ENCODE measurements at places on chromosomes 16 and 17.

GRCh38 chr16:63497408-63497807, 1461.2 kb upstream of the CDH8 start:
- no peak for DNase-seq

DNA sequence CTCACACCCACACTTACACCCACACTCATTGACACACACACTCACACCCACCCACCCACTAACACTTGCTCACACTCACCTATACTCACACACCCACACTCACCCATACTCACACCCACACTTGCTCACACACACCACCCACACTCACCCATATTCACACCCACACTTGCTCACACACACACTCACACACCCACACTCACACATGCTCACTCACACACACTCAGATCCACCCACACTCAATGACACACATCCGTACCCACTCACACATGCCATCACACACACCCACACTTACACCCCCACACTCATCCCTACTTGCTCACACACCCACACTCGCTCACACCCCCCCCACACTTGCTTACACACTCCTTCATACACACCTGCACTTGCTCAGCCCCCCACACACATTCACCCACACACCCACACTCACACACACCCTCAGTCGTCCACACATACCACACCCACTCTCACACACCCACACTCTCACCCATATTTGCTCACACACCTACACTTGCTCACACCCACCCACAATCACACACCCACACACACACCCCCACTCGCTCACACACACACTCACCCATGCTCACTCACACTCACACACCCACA, 321.1 kb upstream of the N4BP1 start:
- DNase-seq, result no peak

DNA sequence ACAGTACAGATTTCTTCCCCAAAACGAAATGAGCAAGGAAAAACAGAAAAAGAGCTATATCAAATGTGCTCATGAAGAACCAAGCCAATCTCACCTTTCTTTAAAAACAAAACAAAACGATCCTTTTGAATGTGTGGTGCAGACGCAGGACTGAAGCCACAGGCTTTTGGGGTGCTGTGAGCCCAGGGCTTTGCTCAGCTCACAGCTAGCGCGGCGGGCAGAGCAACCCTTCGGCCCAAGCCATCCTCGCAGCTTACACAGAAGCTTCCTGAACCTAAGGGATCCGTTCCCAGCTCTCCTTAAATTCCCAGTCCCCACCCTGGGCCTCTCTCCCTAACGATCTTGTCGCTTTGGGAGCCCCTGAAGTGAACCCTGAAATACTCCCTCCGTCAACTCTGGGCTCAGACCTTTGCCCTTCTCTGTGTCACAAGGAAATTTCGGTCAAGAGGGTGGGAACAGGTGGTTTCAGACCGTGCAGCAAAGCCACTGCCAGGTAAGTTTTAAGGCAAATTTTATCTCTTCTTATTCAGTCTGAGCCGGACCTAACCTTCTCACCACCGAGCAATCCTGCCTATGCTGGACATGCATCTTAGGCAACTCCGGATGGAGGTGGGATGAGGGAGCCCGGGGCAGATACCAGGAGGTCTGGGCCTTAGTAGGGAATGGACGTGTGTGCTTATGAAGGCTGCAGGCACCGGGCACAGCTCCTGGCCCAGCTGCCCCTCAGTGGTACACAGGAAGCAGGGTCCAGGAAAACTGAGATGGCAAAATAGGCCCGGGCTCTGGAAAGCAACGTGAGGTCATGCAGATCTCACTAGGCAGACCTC, 52.0 kb downstream of the COTL1 start:
- DNase-seq, result no peak

DNA sequence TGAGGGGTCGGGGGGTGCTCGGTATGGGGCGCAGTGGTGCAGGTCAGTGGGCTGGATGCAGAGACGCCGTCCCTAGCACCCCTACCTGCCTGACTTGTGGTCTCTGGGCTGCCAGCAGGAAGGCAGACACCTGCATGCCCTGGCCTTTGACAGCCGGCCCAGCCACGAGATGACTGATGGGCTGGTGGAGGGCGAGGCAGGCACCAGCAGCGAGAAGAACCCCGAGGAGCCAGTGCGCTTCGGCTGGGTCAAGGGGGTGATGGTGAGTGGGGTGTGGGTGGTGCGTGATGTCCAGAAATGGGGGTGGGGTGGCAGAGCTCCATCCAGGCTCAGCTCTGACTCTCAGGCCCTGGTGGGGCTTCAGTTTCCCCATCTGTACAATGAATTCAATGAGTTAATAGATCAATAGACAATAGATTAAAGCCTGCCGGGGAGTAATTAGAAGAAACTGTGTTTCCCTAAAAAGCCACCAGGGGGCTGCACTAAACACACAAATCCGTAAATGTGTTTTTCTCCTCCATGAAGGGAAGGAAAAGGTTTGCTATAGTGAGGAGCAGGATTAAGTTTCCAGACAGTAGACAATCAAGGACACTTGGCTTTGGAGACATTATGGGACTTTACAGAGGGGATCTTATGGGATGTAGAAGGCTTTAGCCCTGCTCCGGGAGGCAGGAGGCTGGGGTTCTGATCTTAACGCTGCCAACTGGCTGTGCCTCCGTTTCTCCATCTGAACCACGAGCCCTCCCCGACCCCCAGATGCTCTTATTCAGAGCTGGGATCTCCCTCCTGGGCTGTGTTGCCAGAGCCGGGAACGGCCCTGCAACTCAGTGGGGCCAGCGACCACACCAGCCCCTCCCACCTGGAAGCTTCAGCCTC, 2.2 kb downstream of the SLC12A3 start:
- DNase-seq, result no peak

DNA sequence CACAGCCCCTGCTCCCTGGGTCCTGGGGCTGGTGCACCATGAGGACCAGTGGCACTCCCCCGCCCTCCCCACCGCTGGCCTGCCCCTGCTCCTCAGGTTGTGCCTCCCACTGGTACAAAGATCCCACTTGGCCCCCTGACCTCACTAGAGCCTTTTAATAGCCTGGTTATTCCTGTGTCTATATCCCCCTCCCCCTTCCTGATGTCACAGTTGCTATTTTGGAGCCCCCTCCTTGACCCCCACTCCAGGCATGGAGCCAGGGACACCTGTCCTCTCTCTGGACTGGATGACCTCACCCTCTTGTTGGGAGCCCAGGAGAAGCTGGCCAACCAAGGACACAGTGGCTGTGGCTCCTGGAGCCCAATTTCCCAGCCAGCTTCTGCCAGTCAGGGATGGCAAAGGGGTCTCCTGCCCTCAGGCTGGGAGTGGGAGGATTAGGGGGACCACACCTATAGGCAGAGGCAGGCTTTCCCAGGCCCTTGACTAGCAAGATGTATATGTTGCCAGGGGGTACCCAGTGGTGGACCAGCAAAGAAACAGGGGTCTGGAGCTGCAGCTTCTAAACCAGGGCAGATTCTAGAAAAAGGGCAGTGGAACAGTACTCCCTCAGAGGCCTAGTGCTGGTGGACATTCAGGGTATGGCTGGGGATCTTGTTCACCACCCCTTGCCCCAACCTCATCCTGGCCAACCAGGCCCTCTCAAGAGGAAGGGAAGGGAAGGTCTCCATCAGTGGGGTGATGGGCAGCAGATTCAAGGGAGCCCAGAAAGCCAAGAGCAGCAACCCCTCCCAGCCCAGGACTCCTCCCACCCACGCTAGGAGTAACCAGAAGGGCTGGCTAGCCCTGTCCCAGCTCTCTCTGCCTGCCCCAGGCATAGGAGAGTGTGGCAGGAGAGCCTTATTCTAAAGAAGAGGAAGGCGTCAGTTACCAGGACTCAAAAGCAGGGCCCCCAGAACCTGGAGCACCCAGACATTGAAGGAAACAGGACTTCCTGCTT, 10.9 kb downstream of the HDAC5 start:
- DNase-seq, result no peak

- no peak for DNase-seq
Observed at GRCh38 chr16:85820604-85821372, 21.3 kb downstream of the COX4I1 start.

GRCh38 chr17:4331614-4332013, 34.9 kb downstream of the UBE2G1 start:
- DNase-seq, result no peak

GRCh38 chr16:81449899-81450608, 5.4 kb downstream of the CMIP start:
- DNase-seq, result no peak

- DNase-seq, result no peak
Observed at GRCh38 chr17:16250635-16251034, 33.6 kb downstream of the PIGL start.

DNA sequence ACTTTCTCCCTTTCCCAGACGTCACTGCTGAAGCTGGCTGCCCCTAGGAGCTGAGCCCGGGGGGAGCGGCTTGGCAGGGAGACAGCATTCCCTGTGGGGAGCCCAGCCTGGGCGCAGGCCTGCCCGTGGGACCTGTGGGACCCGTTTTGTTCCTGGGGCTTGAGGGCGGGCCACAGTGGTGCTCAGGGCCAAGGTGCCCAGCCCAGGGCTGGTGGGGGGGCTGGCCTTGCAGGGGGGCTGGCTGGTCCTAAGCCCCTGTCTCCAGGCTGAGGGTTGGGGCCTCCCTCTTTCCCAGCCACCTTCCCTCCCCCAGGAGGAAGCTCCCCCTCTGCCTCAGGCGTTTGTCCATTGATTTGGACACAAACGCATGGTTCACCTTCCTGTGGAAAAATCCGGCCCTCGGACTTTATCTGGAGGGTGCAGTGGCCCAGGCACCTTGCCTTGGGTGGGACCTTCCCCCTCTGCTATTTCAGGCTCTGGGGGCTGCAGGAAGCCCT, 4.4 kb downstream of the NHERF2 start:
- DNase-seq, result no peak

DNA sequence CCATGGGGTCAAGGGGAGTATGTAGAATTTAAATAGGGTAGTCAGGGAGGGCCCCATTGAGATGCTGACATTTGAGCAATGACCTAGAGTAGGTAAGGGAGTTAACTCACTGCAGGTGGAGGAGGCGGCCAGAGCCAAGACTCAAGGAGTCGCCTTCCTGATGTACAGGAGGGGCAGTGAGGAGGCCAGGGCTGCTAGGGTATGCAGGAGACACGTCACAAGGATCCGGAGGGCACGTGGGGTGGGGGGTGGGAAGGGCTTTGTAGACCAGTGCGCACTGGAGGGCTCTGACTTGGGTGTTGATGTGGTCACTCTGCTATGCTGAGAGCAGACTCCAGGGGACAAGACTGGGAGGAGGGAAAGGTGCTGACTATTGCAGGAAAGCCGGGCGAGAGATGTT, 37.5 kb downstream of the SPECC1 start:
- DNase-seq, result no peak

DNA sequence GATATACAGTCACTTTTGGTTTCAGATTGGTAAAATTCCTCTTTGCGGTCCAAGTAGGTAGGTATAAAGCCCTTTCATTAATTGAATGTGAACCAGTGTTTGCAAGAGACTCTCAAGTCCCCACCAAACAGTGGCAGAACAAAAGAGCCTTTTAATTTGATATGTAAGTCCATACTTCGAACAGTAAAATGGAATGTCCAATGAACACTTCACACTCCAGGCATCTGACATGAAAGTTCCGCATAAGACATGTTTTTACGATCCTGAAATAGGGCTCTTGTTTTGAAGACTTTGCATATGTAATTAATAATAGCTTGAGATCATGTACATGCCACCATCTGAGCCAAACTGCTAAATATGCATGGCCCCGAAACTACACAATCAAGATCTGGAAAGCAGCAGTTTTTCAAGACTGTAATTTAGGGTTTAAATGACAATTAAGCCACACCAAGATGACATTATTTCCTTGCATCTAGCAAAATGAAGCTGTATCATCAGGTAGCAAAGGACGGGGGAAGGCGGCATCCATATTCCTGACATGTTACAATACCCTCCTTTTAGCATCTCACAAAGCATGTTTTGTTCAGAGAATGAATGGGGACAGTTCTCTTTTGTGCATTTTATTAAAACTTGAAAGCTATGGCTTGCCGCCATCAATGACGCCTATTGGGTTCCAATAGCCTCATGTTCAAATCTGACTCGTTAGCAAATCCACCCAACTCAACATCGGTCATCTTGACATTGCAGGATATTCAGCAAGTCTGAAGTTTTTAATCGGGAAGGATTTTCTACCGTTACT, 39.4 kb downstream of the LITAF start:
- no peak for DNase-seq

DNA sequence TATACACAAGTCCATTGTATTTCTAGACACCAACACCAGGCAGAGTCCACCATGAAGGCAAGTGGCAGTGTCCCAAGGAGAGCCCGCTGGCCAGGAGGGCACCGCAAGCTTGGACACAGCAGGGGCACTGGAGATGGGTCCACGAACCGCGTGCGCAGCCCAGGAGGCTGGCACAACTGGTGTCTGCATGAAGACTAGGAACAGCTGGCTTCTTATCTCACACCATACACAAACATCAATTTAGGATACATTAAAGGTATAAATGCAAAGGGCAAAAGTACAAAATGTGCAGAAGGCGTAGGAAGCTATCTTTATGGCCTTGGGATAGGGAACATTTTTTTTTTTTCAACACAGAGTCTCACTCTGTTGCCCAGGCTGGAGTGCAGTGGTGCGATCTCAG, 52.4 kb downstream of the ANKRD11 start:
- no peak for DNase-seq

DNA sequence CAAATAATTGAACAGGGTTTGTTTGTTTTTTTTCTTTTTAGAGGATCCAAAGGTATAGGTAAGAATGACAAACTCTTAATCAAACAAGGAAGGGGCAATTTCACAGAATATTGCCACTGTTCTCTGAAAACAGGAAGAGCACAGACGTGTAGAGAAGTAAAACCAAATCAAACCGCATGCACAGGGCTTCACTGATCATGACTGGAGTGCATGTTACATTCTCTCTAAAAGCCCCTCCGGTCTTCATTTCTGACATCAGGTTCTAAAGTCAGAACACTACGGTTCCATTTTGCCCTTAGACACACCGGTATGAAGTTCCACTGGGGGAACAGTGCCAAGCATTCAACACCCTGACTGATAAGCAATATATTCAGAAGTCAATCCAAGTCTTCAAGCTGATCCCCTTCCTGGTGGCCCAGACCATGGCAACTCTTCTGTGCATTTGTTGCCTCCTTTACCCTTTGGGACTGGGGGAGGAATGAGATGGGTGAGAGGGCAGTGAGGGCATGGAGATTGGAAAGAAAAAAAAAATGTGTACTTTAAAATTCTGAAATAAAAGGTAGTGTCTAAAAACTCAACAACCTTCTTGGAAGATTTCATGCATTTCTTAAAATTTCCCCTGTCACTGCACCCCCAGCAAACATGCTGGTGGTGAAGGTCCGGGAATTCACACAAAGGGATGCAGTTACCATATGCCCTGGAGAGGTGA, 1.4 kb downstream of the MMD start:
- DNase-seq, result no peak

DNA sequence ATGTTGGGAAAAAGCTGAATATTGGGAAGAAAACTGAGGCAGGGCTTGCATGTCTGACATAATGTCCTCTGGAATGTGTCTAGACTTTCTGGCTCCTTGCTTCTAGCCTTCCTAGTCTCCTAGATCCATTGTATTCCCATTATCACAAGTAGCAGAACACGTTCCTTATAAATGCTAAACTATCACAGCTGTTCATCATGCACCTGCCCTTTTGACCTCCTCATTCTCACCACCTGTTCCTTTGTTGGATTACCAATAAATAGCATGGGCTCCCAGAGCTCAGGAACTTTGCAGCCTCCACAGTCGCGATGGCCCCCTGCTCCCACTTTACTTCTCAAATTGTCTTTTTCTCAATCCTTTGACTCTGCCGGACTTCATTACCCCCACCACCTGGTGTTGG, 49.7 kb downstream of the ACSM1 start:
- no peak for DNase-seq
